Breast epithelium (tissue), 4 donors: ENCODE measurements at places on chromosomes 12 and 14. TPM values are rescaled to one million over a fixed set of nuclear protein-coding genes. Genes with fewer than 3 reads are reported as not detected.
A peak's percentile ranks its signal among the peaks of the same experiment; 100 is the strongest.

GRCh38 chr12:101642115-101643067, 47.6 kb downstream of the MYBPC1 start:
- no peaks in the 10 kb centered on the region for H3K36me3 ChIP-seq
- H3K4me3 ChIP-seq, result peak overlapping the region; percentile 19
- no peaks in the 10 kb centered on the region for H3K27me3 ChIP-seq
- H3K4me1 ChIP-seq, result no peaks in the 10 kb centered on the region
- no peak for DNase-seq
- no peak overlapping the region for H3K27ac ChIP-seq

DNA sequence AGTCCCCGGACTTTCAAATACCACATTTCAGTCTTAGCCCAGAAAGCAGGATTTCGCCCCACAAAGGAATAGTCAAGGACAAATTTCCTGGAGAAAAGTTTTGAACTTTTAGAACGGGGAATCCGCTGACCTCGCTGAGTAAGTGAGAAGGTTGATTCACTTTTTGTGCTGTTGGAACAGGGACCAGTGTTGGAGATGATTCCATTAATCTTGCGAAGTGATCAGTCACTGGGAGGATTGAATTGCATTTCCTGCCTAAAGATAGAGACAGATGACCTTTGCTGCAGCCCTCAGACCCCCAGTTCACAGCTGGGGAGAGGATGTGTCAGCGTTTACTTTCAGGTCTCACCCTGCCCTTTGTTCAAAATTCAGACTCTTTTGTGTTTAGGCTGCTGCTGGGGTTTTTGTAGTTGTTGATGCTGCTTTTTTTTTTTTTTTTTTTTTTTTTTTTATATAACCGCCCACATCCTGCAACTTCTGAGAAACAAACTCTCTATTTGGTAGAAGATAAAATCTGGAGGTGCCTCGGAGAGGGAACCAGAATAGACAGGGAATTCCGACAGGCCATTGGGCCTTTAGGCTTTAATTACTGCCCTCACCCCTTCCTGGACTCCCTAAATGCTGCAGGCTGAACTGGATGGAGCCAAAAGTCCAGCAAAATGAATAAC, 9.8 kb upstream of the KDM2B start:
- H3K27me3 ChIP-seq, result no peaks in the 10 kb centered on the region
- H3K27ac ChIP-seq, result peak overlapping the region; percentile 78
- no peak for DNase-seq

DNA sequence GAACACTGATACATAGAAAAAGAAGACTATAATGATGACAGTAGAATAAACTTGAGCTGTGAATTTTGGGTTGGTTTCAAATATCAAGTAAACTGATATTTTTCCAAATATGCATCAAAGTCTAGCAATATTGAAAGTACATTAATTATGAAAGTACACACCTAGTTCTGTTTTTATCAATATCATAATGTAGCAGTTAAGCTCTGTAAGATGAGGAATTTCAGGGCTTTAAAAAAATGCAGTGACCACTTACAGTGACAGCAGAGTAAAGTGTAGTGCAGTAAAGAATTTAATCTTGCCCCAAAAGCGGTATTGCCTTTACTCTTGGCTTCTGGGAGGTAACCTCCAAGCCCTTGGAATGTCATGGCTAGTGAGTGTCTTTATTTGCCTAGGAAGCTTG, 102.9 kb upstream of the ABCD2 start:
- DNase-seq, result no peak
- H3K4me3 ChIP-seq, result no peak overlapping the region
- no peaks in the 10 kb centered on the region for H3K27me3 ChIP-seq
- no peaks in the 10 kb centered on the region for H3K4me1 ChIP-seq

- H3K27ac ChIP-seq, result no peak overlapping the region
- H3K36me3 ChIP-seq, result no peaks in the 10 kb centered on the region
- no peaks in the 10 kb centered on the region for H3K4me1 ChIP-seq
- H3K4me3 ChIP-seq, result no peak overlapping the region
These were observed 102.9 kb downstream of the DYRK2 start for GRCh38 chr12:67751381-67751928.

GRCh38 chr14:99213101-99213500, 58.9 kb downstream of the BCL11B start:
- no peaks in the 10 kb centered on the region for H3K36me3 ChIP-seq
- no peak overlapping the region for H3K4me3 ChIP-seq
- H3K27me3 ChIP-seq, result no peaks in the 10 kb centered on the region
- no peak for DNase-seq
- no peak overlapping the region for H3K27ac ChIP-seq

DNA sequence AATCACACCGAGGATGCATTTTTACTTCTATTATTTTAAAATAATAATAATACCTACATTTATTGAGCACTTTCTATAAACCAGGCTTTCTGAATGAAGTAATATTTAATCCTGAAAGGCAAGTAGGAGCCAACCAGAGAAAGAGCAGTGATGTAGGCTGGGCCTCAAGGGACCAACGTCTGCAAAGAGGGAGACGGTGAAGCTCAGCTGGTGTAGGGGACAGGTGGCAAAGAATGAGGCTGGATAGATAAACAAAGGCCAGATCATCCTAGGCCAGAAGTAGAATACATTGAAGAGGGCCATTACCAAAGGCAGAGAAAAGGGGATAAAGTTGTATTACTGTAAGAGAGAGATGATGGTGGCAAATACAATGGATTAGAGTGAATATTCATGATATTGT, 810 bp upstream of the TMBIM4 start:
- no peaks in the 10 kb centered on the region for H3K27me3 ChIP-seq
- no peak overlapping the region for H3K27ac ChIP-seq
- no peaks in the 10 kb centered on the region for H3K36me3 ChIP-seq
- no peak for DNase-seq
- H3K4me3 ChIP-seq, result peak overlapping the region; percentile 89
- H3K4me1 ChIP-seq, result peaks cover 6% of the 10 kb centered on the region

- no peak overlapping the region for H3K4me3 ChIP-seq
- no peak for DNase-seq
- no peak overlapping the region for H3K27ac ChIP-seq
- no peaks in the 10 kb centered on the region for H3K27me3 ChIP-seq
These were observed 513.4 kb upstream of the FLRT2 start for GRCh38 chr14:85016496-85016895.

TRIM9 gene
- 2.9 TPM for total RNA-seq

CCNT1 gene
- total RNA-seq, result 51.7 TPM
